ENCODE measurements at places on chromosomes 6 and 20.

DNA sequence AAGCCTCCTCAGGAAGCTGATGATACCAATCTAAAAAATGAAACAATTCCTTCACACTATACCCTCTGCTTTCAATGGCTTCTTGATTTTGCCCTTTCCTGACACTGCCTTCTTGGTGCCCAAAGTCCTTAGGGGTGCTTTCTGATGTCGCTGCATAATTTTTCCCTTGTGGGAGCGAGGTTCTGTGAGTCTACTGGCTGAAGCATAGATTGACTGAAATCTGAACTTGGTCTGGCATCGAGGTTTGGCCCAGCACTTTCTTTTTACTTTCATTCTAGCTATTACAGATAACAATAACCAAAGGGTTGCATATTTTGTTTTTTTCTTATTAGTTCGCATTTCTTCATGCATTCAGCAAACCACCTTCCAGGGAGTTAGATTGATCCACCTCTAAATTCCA, 65.8 kb downstream of the E2F3 start:
- H3K36me3 ChIP-seq, result no peaks in the 10 kb centered on the region
- H3K4me3 ChIP-seq, result no peak overlapping the region
- H3K4me1 ChIP-seq, result no peaks in the 10 kb centered on the region
- no peak overlapping the region for H3K27ac ChIP-seq
- no peak for DNase-seq

GRCh38 chr6:128271527-128271926, 248.9 kb downstream of the PTPRK start:
- H3K27ac ChIP-seq, result no peak overlapping the region
- no peaks in the 10 kb centered on the region for H3K36me3 ChIP-seq
- no peaks in the 10 kb centered on the region for H3K4me1 ChIP-seq
- H3K27me3 ChIP-seq, result no peaks in the 10 kb centered on the region

DNA sequence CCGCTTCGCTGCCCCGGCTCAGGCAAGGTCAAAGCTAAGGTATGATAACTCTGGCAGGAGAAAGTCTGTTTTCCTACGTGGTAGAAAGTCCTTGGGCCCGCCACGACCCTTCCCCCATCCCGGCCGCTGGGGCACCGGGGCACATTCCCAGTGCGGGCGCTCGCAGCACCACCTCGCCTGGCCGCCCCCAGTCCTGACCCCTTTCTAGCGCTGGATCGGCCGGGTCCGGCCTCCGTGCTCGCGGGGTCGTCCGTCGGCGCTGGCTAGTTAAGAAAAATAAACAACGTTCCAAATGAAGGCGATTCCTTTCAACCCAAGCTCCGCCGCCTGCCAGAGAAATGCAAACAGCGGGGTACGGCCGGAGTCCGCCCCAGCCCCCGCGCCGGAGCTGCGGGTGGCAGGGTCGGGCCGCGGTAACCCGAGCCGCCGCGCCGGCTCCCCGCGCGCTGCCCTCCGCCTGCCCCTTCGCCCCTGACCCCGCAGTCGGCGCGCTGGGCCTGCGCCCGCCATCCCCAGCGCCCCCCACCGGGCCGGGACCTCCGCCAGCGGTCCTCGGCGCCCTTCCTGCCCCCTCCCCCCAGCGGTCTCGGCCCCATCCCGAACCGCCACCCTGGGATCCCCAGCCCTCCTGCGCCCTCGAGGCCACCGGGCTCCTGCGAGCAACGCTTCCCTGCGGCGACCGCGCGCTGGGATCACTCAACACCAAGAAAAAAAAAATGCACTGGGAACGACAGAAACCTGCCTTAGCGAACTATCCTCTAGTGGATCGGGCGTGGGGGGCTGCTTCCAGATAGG, 37.6 kb downstream of the NCR2 start:
- no peak for DNase-seq
- peaks cover 53% of the 10 kb centered on the region for H3K27me3 ChIP-seq
- H3K4me1 ChIP-seq, result peaks cover 22% of the 10 kb centered on the region
- no peak overlapping the region for H3K27ac ChIP-seq
- H3K4me3 ChIP-seq, result no peak overlapping the region

- no peak overlapping the region for H3K4me3 ChIP-seq
- DNase-seq, result peak; percentile 8
- no peaks in the 10 kb centered on the region for H3K27me3 ChIP-seq
- H3K4me1 ChIP-seq, result peaks cover 6% of the 10 kb centered on the region
- H3K36me3 ChIP-seq, result peaks cover 14% of the 10 kb centered on the region
Observed at GRCh38 chr6:150813993-150814359, 51.5 kb upstream of the MTHFD1L start.

- no peak for DNase-seq
- H3K4me3 ChIP-seq, result no peak overlapping the region
- peak overlapping the region; percentile 32 for H3K27ac ChIP-seq
- H3K36me3 ChIP-seq, result no peaks in the 10 kb centered on the region
- no peaks in the 10 kb centered on the region for H3K27me3 ChIP-seq
Observed at GRCh38 chr6:86016567-86016966, 373.9 kb upstream of the SYNCRIP start.

GRCh38 chr6:56278171-56278591, 30.8 kb upstream of the COL21A1 start:
- no peaks in the 10 kb centered on the region for H3K36me3 ChIP-seq
- H3K27me3 ChIP-seq, result no peaks in the 10 kb centered on the region

GRCh38 chr6:130409418-130410100, 43.7 kb downstream of the TMEM200A start:
- H3K36me3 ChIP-seq, result no peaks in the 10 kb centered on the region
- DNase-seq, result no peak
- H3K27me3 ChIP-seq, result no peaks in the 10 kb centered on the region
- H3K27ac ChIP-seq, result no peak overlapping the region
- peaks cover 2% of the 10 kb centered on the region for H3K4me1 ChIP-seq
- no peak overlapping the region for H3K4me3 ChIP-seq

DNA sequence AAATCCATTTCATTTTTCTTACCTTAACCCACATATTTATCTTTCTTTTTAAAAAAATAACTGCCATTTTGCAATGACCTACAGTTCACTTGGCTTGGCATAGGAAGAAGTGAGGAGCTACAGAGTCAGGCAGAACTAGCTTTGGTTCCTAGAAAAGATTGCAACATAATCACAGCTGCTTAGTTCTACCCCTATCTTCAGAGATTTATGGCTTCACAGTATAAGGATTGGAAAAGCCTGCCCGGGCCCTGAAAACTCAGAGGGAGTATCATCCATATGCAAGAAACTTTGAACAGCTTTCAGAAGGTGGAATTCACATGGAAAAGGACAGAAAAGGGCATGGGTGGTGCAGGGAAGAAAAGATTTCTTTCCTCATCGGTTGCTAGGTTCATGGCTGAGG, 774.3 kb upstream of the CHD6 start:
- no peak overlapping the region for H3K4me3 ChIP-seq
- DNase-seq, result no peak
- H3K36me3 ChIP-seq, result no peaks in the 10 kb centered on the region
- H3K4me1 ChIP-seq, result no peaks in the 10 kb centered on the region
- no peaks in the 10 kb centered on the region for H3K27me3 ChIP-seq

Measured in trophoblast cell (in vitro differentiated cells and primary cell).